ENCODE measurements at places on chromosomes 16 and 17. TPM values are rescaled to one million over a fixed set of nuclear protein-coding genes. Genes with fewer than 3 reads are reported as not detected.

TNFSF13 gene
- 26.5 TPM for polyA plus RNA-seq

C16orf96 gene
- not detected for polyA plus RNA-seq

CDH1 gene
- polyA plus RNA-seq, result 69.4 TPM

MPP2 gene
- polyA plus RNA-seq, result 3.3 TPM

PIMREG gene
- polyA plus RNA-seq, result 0.34 TPM

ARHGAP44 gene
- 2.2 TPM for polyA plus RNA-seq

TBX21 gene
- 0.03 TPM for polyA plus RNA-seq

CDH15 gene
- not detected for polyA plus RNA-seq

GLTPD2 gene
- not detected for polyA plus RNA-seq

TAC4 gene
- not detected for polyA plus RNA-seq

DPEP3 gene
- not detected for polyA plus RNA-seq

VPS4A gene
- polyA plus RNA-seq, result 27.0 TPM

EPX gene
- polyA plus RNA-seq, result not detected

LRRC37A2 gene
- 3.0 TPM for polyA plus RNA-seq

LRRC75A gene
- 0.86 TPM for polyA plus RNA-seq

ETV4 gene
- polyA plus RNA-seq, result 2.2 TPM

DGKE gene
- polyA plus RNA-seq, result 1.6 TPM

NLRC3 gene
- polyA plus RNA-seq, result 0.86 TPM

KRT33A gene
- not detected for polyA plus RNA-seq

ARHGAP27 gene
- 33.4 TPM for polyA plus RNA-seq

RHBDL3 gene
- 0.08 TPM for polyA plus RNA-seq

CSH1 gene
- not detected for polyA plus RNA-seq

CLEC19A gene
- polyA plus RNA-seq, result 0.45 TPM

WNT3 gene
- polyA plus RNA-seq, result 0.67 TPM

TMEM235 gene
- polyA plus RNA-seq, result not detected

CCT6B gene
- 1.4 TPM for polyA plus RNA-seq

DPEP2NB gene
- not detected for polyA plus RNA-seq

TMEM186 gene
- polyA plus RNA-seq, result 7.6 TPM

Measured in adipose tissue (tissue), 3 donors.